ENCODE measurements at places on chromosomes 7 and 10.

GRCh38 chr7:1066242-1066588 is 21.7 kb upstream of the GPER1 start:
- DNase-seq = no peak

DNA sequence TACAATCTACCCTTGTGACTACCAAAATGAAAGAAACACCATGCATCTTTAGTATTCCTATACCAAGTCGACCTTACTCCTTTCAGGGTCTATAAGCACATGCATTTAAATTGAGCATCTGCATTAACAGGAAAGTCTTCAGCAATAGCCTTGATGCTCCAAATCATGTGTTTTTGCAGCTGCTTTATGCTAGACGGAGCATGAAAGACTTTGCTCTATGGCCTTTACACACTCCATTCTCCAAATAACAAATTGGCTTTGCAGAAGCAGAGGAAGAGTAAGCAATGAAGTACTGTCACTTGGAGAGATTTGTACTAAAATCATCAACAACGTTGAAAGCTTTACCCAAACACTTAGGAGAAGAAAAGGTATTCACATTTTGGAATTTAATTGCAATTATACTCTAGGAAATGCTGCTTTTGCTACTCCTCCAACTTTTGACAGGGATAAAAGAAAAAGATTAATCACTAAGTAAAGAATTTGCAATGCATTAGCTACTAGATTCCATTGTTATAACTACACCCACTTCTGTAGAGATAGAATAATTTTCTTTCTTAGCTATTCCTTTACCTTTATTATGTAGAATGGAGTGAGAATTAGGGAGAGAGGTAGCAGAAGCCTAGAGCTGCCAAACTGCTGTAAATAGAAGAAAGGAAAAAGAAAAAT is 131.8 kb downstream of the SEMA3E start:
- DNase-seq = no peak

GRCh38 chr10:114356751-114357514 is 47.4 kb downstream of the AFAP1L2 start:
- no peak for DNase-seq

- DNase-seq = no peak
These were observed 2.1 kb downstream of the SP8 start for GRCh38 chr7:20784388-20785156.
